ENCODE measurements at places on chromosomes 2 and 18. TPM values are rescaled to one million over a fixed set of nuclear protein-coding genes. Genes with fewer than 3 reads are reported as not detected.

The MSTN gene
- not detected for total RNA-seq

The PSD4 gene
- total RNA-seq, result 13.2 TPM

The PMAIP1 gene
- total RNA-seq, result 18.0 TPM

The TMEM182 gene
- 3.7 TPM for total RNA-seq

The DCDC2C gene
- not detected for total RNA-seq

The DSG1 gene
- not detected for total RNA-seq

The PPIL3 gene
- total RNA-seq, result 32.1 TPM

The CHRND gene
- total RNA-seq, result not detected

Measured in A549 treated with GW870086 at 1 μM for 4 hours (cell line).